ENCODE measurements at places on chromosomes 2 and 18.

- no peak for DNase-seq
Observed at GRCh38 chr18:79944746-79945117, 6.7 kb downstream of the SLC66A2 start.

- DNase-seq, result no peak
Observed at GRCh38 chr2:12910431-12910830, 193.7 kb downstream of the TRIB2 start.

- no peak for DNase-seq
Observed at GRCh38 chr2:182415771-182416170, 11.1 kb downstream of the PDE1A start.

DNA sequence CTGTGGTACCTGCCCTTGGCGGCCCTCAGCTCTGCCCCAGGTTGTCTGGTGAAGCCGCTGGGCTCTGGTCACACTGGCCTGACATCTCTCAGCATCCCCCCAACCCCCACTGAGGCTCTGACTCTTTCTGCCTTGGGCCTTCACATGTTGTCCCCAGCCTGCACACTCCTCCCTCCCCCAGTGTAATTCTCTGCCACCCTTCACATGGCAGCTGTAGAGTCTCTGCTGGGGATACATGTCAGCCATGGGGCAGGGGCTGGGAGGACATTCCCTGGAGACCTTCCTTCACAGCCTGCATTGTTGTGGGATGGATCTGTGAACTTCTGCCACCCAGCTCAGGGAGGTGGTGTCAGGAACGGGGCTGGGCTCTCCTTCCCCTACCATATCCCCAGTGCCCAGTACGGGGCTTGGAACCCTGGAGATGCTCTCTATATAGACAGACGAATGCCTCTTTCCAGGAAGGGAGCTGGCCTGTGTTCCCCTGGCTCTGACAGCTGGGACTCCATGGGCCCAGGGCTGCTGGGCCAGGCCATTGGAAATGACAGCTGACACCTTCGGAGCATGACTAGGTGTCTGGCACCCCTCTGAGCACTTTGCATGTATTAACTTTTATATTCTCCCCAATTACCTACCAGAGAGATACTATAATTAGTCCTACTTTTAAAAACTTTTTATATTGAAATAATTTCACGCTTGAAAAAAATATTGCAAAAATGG lies 151.5 kb downstream of the INHBB start:
- no peak for DNase-seq

DNA sequence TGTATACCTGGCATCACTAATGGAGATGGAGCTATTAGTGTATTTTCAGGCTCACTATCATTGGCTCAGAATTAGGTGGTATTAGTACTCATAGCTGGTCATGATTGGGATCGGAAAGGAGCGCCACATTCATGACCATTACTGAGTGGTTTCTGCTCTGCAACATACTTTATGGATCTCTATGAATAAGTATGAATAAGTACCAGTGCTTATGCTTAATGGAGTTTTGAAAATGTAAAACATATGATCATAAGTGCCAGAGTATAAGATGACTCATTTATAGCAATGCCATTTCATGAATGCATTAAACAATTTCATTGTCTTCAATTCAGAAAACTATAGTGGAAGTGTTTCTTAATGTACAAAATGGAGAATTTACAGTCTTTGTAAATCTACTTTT lies 156.7 kb downstream of the GALNT3 start:
- no peak for DNase-seq

All from SK-N-DZ (cell line).